Activated naive CD8-positive, alpha-beta T cell treated with anti-CD3 and anti-CD28 coated beads for 36 hours (primary cell): ENCODE measurements at places on chromosomes 12 and 14. TPM values are rescaled to one million over a fixed set of nuclear protein-coding genes. Genes with fewer than 3 reads are reported as not detected.

TGM1 gene
- 3.3 TPM for total RNA-seq

SPTSSA gene
- 13.0 TPM for total RNA-seq

EXOC5 gene
- 81.8 TPM for total RNA-seq

DHRS2 gene
- 10.4 TPM for total RNA-seq

DDN gene
- 1.4 TPM for total RNA-seq

DBX2 gene
- not detected for total RNA-seq

FITM1 gene
- 0.29 TPM for total RNA-seq

SDS gene
- total RNA-seq = not detected

PRIM1 gene
- 100 TPM for total RNA-seq

CS gene
- 311 TPM for total RNA-seq

TAS2R42 gene
- not detected for total RNA-seq

DNA sequence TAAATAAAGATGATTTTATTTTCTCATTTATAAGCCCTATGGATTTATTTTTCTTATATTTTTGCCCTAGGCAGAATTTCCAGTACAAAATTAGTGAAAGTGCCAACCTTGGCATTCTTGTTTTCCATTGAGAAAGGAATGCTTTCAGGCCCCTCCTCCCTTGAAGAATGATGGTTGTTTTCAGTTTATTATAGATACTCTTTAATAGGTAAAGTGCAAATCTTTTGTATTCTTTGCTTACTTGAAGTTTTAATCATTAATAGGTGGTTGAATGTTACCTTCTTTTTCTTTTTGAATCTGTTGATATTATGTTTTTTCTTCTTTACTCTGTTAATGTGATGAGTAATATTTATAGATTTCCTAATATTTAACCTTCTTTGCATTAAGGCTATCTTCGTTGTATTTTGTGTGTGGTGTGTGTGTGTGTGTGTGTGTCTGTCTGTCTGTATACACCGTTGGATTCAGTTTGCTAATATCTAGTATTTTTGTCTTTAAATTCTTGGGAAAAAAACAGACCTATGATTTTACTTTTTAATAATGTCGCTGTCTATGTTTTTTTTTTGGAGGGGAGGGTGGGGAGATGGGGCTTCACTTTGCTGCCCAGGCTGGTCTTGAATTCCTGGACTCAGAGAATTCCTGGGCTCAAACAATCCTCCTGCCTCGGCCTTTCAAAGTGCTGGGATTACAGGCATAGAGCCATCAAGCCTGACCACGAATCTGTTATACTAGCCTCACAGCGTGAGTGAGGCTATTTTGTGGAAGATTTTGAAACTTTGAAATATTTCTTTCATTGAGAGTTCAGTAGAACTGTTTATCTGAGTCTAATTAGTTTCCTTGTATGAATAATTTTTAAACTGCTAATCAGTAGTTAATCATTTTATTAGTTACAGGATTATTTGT, 13.5 kb downstream of the SRGAP1 start:
- no peak overlapping the region for H3K27ac ChIP-seq
- H3K4me3 ChIP-seq = no peak overlapping the region
- DNase-seq = no peak
- H3K36me3 ChIP-seq = no peaks in the 10 kb centered on the region
- no peaks in the 10 kb centered on the region for H3K4me1 ChIP-seq

GRCh38 chr12:42372154-42372791, 46.3 kb downstream of the PPHLN1 start:
- H3K27ac ChIP-seq = no peak overlapping the region
- H3K4me3 ChIP-seq = no peak overlapping the region
- peaks cover 2% of the 10 kb centered on the region for H3K4me1 ChIP-seq
- H3K36me3 ChIP-seq = peaks cover 8% of the 10 kb centered on the region
- no peaks in the 10 kb centered on the region for H3K27me3 ChIP-seq
- DNase-seq = peak; percentile 7

GRCh38 chr14:25150401-25150800, 100.5 kb upstream of the STXBP6 start:
- no peak for DNase-seq
- H3K27me3 ChIP-seq = peaks cover 21% of the 10 kb centered on the region
- H3K27ac ChIP-seq = no peak overlapping the region
- no peaks in the 10 kb centered on the region for H3K36me3 ChIP-seq
- no peak overlapping the region for H3K4me3 ChIP-seq
- H3K4me1 ChIP-seq = no peaks in the 10 kb centered on the region

GRCh38 chr14:91021991-91022621, 38.3 kb downstream of the RPS6KA5 start:
- DNase-seq = peak; percentile 4
- peaks cover 39% of the 10 kb centered on the region for H3K4me1 ChIP-seq
- H3K4me3 ChIP-seq = peak overlapping the region; percentile 59
- H3K27me3 ChIP-seq = no peaks in the 10 kb centered on the region

DNA sequence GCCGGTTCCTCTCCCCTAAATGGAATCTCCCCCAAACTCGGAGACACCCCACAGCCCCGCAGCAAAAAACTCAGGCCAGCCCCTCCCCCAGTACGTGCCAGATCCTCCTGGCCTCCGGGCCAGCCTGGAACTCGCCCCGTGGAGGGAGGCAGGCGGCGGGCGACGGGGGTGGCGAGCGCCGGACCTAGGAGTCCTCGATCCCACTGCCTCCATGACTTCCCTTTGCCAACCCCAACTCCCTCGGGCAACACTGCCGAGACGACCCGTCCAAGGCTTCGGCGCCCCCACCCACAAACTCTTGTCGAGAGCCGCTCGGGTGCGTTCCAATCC, 400 bp downstream of the ADCY6 start:
- peaks cover 60% of the 10 kb centered on the region for H3K27me3 ChIP-seq
- peak overlapping the region; percentile 67 for H3K4me3 ChIP-seq
- no peak overlapping the region for H3K27ac ChIP-seq

- no peak overlapping the region for H3K27ac ChIP-seq
- no peaks in the 10 kb centered on the region for H3K27me3 ChIP-seq
- no peak for DNase-seq
- no peak overlapping the region for H3K4me3 ChIP-seq
- H3K4me1 ChIP-seq = no peaks in the 10 kb centered on the region
These were observed 493.3 kb downstream of the TMTC2 start for GRCh38 chr12:83179999-83180398.

- DNase-seq = no peak
These were observed 22.3 kb upstream of the MED13L start for GRCh38 chr12:116299665-116300328.

GRCh38 chr14:35369701-35370191, 34.8 kb downstream of the NFKBIA start:
- peaks cover 53% of the 10 kb centered on the region for H3K4me1 ChIP-seq
- DNase-seq = peak; percentile 56
- no peak overlapping the region for H3K4me3 ChIP-seq
- peak overlapping the region; percentile 66 for H3K27ac ChIP-seq
- no peaks in the 10 kb centered on the region for H3K27me3 ChIP-seq

GRCh38 chr12:128729628-128730121, 94.1 kb downstream of the SLC15A4 start:
- H3K4me3 ChIP-seq = no peak overlapping the region
- no peak overlapping the region for H3K27ac ChIP-seq
- H3K36me3 ChIP-seq = no peaks in the 10 kb centered on the region
- H3K4me1 ChIP-seq = no peaks in the 10 kb centered on the region
- H3K27me3 ChIP-seq = peaks cover 22% of the 10 kb centered on the region
- DNase-seq = no peak

- H3K4me3 ChIP-seq = peak overlapping the region; percentile 89
- no peak overlapping the region for H3K27ac ChIP-seq
- H3K36me3 ChIP-seq = peaks cover 3% of the 10 kb centered on the region
These were observed 3.2 kb upstream of the DUSP6 start for GRCh38 chr12:89355243-89356068.

DNA sequence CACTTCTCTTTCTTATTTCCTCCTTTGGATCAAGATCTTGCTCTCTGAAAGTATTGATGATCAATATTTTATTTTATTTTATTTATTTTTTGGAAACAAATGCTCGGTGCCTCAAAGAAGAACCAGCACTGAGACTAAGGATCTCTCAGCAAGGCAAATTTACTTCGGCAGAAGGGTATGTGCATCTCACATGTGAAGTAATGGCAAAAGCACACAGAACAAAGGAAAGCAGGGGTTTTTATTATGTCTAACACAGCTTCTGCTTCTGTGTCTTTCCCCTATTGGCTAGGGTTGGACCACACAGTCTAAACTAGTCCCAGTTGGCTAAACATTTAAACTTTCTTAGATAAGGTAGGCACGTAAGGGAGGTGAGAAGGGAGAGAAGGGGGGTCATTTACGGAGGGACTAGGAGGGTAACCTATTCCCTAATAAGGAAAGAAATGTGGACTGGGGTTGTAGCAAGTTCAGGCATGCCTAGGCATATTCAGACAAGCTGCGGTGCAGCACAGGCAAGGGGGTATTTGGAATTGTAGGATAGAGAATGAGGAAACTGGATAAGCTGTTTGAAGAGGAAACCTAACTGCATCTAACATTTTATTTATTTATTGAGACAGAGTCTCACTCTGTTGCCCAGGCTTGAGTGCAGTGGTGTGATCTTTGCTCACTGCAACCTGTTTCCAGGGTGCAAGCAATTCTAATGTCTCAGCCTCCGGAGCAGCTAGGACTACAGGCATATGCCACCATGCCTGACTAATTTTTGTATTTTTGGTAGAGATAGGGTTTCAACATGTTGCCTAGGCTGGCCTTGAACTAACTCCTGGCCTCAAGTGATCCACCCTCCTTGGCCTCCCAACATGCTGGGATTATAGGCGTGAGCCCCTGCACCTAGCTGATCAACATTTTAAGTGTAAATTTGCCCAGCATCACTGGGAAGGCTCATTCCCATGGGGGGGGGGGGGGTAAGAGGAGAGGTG, 90.0 kb upstream of the EIF5 start:
- H3K27ac ChIP-seq = no peak overlapping the region
- H3K4me1 ChIP-seq = no peaks in the 10 kb centered on the region
- DNase-seq = no peak
- no peak overlapping the region for H3K4me3 ChIP-seq
- no peaks in the 10 kb centered on the region for H3K36me3 ChIP-seq

GRCh38 chr12:49487605-49488004, 51.2 kb upstream of the KCNH3 start:
- H3K4me3 ChIP-seq = no peak overlapping the region
- no peaks in the 10 kb centered on the region for H3K27me3 ChIP-seq
- no peak overlapping the region for H3K27ac ChIP-seq
- no peak for DNase-seq
- H3K4me1 ChIP-seq = no peaks in the 10 kb centered on the region

GRCh38 chr14:69059658-69060623, 80.8 kb upstream of the ACTN1 start:
- H3K4me1 ChIP-seq = peaks cover 25% of the 10 kb centered on the region
- H3K4me3 ChIP-seq = no peak overlapping the region
- DNase-seq = no peak
- peak overlapping the region; percentile 22 for H3K27ac ChIP-seq
- no peaks in the 10 kb centered on the region for H3K27me3 ChIP-seq

DNA sequence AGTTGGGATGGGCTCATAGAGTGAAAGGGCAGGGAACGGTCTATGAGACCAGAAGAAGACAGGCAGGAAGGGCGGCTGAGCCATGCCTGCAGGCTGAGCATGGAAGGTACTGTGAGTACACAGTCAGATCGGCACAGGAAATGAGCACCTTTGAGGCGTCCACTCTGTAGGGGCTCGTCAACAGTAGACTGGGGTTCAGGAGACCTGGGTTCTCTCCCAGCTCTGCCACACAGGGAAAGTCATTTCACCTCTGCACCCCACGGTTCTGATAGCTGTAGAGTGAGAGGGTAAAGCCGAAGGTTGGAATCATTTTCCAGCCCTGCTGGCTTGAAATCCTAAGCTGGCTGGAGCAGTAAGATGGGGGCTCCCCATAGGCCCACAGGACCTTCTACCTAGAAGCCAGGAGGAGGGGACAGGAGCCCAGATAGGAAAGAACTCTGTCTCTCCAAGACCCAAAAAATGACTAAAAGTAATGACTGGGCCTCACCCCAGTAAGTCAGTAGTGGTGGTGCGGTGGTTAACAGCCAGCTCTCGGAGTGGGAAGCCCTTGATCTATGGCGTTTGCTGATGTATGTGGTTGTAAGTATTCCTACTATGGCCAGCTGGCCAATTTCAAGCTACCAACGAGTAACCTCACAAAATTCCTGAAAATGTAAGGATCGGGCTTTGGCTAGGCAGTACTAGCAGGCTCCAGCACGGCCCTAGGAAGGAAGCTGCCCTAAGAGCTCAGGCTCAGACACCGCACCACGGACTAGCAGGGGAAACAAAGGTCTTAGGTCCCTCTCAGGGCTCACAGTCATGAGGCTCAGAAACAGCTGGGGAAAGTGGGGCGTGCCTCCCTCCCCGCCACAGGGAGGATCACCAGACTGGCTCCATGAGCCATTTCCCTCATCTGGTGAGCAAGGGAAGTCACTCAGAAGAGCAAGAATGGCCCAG, 10.3 kb upstream of the CD27 start:
- no peaks in the 10 kb centered on the region for H3K27me3 ChIP-seq
- peak overlapping the region; percentile 40 for H3K4me3 ChIP-seq
- peaks cover 79% of the 10 kb centered on the region for H3K4me1 ChIP-seq
- H3K36me3 ChIP-seq = peaks cover 3% of the 10 kb centered on the region
- H3K27ac ChIP-seq = peak overlapping the region; percentile 95

DNA sequence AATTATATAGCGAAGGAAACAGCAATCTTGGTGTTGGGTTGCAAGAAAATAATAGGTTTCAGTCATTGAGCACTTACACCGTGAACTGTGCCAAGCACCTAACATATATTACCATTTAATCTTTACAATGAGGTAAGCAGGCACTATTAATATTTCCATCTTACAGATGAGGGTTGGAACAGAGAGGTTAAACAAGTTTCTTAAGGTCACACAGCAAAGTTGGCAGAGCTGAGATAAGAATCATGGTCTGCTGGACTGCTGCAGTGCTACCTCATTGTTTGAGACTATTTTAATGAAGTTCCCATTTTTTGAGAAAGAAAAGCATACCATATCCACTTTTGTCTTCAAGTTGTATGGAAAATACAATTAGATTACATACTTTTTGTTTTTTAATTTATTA, 1.7 kb downstream of the ERG28 start:
- H3K27me3 ChIP-seq = no peaks in the 10 kb centered on the region
- no peak for DNase-seq
- H3K4me1 ChIP-seq = peaks cover 12% of the 10 kb centered on the region
- H3K4me3 ChIP-seq = no peak overlapping the region

DNA sequence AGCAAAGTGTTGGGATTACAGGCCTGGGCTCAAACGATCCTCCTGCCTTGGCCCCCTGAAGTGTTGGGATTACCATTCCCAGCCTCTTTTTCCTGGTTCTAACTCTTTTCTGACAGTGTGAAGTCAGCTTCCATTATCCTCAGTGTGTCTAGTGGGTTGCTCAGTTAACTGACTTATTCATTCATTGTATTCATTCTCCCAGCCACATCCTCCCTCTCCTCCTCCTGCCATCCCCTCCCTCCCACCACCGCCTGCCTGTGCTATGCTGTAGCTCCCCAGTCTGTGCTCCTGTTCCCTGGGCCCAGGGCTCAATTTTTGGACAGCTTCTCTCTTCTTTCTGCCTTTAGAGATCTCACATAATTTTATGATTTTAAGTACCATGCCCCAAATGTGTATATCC, 19.4 kb downstream of the ATP6V0A2 start:
- no peak for DNase-seq
- H3K27ac ChIP-seq = peak overlapping the region; percentile 26
- no peak overlapping the region for H3K4me3 ChIP-seq
- H3K36me3 ChIP-seq = peaks cover 41% of the 10 kb centered on the region

DNA sequence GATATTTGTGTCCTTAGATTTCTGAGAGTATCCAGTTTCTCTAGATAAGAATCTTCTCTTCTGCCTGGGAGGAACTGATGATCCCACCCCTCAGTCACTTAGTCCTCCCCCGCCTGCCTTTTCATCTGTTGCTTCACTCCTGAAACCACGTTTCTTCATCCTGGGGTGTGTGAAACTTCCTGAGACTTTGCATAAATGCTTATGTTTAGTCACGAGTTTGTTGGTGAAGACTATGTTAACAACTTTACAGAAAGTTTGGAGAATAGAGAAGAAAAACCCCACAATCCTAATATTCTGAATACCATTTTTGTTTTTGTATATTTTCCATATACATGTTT, 33.2 kb downstream of the MARK3 start:
- no peak for DNase-seq
- H3K4me1 ChIP-seq = peaks cover 39% of the 10 kb centered on the region
- no peaks in the 10 kb centered on the region for H3K27me3 ChIP-seq
- H3K27ac ChIP-seq = no peak overlapping the region
- no peak overlapping the region for H3K4me3 ChIP-seq
- H3K36me3 ChIP-seq = peaks cover 10% of the 10 kb centered on the region
